ENCODE measurements at places on chromosomes 13 and 19.

GRCh38 chr19:3636506-3636905 lies 9.9 kb upstream of the CACTIN start:
- no peak for DNase-seq

DNA sequence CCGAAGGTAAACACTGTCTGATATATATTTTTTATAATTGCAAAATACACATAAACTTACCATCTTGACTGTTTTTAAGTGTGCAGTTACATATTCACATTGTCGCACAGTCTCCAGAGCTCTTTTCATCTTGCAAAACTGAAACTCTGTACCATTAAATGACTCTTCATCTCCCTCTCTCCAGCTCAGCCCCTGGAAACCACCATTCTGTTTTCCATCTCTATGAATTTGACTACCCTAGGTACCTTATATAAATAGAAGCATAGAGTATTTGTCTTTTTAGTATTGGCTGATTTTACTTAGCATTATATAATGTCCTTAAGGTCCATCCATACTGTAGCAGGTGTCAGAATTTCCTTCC lies 45.8 kb downstream of the LRCH1 start:
- no peak for DNase-seq

- DNase-seq = no peak
Observed at GRCh38 chr13:38346764-38347163, 2.9 kb upstream of the UFM1 start.

GRCh38 chr19:38290631-38291147 lies 13.4 kb upstream of the C19orf33 start:
- no peak for DNase-seq

- DNase-seq = no peak
Observed at GRCh38 chr13:103931331-103931845, 865.2 kb upstream of the SLC10A2 start.

DNA sequence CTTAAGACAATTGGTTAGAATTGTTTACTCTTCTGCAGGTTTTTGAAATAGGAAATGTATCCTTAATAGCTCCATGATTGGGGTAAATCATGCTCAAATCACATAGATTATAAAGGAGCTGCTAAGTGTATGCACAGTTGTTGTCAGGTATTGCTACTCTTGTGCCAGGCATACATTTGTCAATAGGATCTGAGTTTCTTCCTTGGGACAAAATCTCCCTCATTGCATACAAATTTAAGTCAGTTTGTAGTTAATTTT lies 109.3 kb upstream of the MLNR start:
- no peak for DNase-seq

DNA sequence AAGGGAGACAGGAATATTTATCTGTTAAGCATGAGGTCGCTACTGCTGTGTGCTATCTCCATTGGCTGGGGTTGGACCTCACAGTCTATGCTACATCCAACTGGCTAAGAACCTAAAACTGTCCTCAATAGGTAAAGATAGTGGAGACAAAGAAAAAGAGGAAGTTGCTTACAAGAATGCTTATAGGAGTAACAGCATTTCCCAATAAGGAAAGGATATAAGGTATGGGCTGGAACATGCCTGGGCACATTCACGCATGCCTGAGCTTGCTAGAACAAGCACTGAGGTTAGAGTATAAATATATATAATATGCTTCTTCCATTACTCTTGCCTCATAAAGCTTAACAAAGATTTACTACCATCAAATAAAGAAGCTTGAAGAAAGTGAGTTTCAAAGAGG lies 47.9 kb upstream of the CEACAM21 start:
- DNase-seq = no peak

GRCh38 chr13:112142401-112142930 lies 75.5 kb downstream of the SOX1 start:
- no peak for DNase-seq

GRCh38 chr19:33193269-33193864 lies 763 bp upstream of the LRP3 start:
- DNase-seq = no peak

DNA sequence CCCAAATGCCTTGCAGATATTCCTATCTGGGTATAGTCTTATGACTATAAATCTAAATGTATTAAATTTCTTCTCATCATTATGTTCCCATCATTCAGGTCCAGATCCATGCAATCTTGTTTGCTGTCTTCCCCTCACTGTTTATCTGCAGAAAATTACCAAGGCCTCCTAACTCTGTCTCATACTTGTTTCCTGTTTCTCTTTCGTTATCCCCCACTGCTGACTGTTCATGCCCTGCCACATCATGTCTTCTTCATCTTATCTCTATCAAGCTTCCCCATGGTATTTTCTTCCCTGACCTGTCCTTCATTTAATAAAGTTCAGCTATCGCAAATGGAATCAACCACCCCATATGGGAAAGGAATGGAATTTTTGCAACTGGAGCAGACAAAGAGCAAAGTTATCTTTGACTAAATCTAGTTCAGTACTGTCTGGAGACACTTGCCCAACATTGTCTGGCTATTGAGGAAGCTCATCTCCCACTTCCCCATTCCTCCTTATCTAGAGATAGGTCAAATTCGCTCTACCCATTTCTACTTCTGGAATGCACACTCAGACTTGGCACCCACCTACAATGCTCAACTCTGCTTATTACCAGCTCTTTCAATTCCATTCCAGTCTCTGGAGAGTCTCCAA lies 1358.1 kb downstream of the EFNB2 start:
- no peak for DNase-seq

DNA sequence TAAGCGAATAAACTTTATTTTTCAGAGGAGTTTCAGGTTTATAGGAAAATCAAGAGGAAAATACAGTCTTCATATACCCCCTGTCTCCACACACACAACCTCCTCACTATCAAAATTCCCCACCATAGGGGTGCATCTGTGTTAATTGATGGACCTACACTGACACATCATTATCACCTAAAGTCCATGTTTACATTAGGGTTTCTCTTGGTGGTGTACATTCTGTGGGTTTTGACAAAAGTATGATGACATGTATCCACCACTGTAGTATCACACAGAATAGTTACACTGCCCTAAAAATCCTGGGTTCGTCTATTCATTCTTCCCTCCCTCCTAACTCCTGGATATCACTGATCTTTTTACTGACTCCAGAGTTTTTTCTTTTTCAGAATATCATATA lies 654.2 kb downstream of the UQCRFS1 start:
- DNase-seq = no peak

GRCh38 chr19:7550987-7551761 lies 15.7 kb downstream of the PNPLA6 start:
- DNase-seq = no peak

- no peak for DNase-seq
Observed at GRCh38 chr13:41418731-41419130, 38.6 kb upstream of the RGCC start.

All from stimulated activated CD4-positive, alpha-beta T cell treated with anti-CD3 and anti-CD28 coated beads, Interleukin-1b, Interleukin-23, amount 100 ng/mL, for 1 hour (primary cell).